Stimulated activated CD4-positive, alpha-beta T cell treated with anti-CD3 and anti-CD28 coated beads, TNF-alpha, amount 100 ng/mL, for 24 hours (primary cell): ENCODE measurements at places on chromosomes 16 and 17.

- DNase-seq = peak; percentile 87
Measured at GRCh38 chr16:2777231-2777902, at the start of gene ELOB. ELOB (minus strand) TSS chr16:2777280; CDS start chr16:2777239, 41 bp downstream.

- no peak for DNase-seq
Measured at GRCh38 chr17:49910094-49910857, 58.7 kb upstream of the DLX4 start.

GRCh38 chr16:9054460-9054859, 37.0 kb upstream of the HAPSTR1 start:
- no peak for DNase-seq

GRCh38 chr17:34414339-34414738, 51.3 kb upstream of the CCL1 start:
- DNase-seq = no peak

- no peak for DNase-seq
Measured at GRCh38 chr16:54050459-54051210, 236.0 kb downstream of the IRX3 start.

GRCh38 chr17:18100616-18101015, 7.9 kb upstream of the MYO15A start:
- DNase-seq = no peak

DNA sequence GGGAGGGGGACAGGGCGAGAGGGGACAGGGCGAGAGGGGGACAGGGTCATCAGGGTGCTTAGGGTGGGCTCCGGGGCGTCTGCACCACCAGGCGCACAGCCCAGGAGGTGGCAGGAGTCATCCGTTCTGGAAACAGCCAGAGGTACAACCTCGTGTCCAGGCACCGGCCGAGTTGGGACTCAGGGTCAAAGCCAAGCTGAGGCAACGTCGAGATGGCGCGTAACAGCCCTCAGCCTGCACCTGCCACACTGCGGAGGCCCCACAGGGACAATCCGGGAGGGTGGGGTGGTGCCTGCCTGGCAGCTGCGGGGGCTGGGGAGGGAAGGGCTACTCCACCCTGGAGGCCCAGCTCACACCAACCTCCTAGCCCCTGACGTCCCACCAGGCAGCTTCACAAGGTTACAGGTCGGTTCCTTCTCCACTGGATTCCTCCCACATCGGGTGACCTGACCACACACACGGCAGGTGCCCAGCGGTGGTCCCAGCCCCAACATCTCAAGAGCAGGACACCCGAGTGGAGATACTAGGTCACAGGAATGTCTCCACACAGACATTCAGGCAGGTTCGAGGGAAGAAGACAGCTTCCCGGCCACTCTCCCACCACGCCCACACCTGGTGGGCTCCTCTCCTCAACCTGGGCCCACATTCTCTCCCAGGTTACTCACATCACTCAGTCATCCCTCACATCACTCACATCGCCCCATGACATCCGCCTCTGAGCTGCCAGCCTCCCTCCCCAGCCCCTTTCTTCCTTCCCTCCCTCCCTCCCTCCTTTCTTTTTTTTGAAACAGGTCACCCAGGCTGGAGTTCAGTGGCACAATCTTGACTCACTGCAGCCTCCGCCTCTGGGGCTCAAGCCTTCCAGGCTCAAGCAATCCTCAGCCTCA, 47.3 kb downstream of the RPH3AL start:
- no peak for DNase-seq

GRCh38 chr17:58756246-58757161, 850 bp downstream of the PPM1E start:
- no peak for DNase-seq

- DNase-seq = no peak
Measured at GRCh38 chr16:17289674-17290635, 180.8 kb downstream of the XYLT1 start.

- no peak for DNase-seq
Measured at GRCh38 chr17:7408252-7408727, 645 bp downstream of the NLGN2 start.

DNA sequence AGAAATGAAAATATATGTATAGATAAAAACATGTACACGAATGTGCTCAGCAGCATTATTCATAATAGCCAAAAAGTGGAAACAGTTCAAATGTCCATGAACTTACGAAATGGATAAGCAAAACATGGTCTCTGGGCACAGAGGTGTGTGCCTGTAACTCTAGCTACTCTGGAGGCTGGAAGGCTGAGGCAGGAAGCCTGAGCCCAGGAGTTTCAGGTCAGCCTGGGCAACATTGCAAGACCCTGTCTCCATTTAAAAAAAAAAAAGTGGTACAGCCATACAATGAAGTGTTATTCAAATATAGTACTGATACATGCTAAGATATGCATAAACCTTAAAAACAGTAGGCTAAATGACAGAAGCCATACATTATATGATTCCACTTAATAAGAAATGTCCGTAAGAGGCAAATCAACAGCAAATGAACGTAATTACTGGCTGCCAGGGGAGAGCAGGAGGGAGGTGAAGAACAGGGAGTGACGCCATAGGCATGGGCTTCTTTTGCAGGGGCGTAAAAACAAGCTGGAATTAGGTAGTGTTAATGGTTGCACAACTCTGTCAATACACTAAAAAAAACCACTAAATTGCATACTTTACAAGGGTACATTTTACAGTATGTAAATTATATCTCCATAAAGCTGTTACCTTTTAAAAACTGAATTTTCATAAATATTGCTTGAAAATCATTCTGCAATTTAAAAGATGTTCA, 87.2 kb upstream of the PLEKHM1 start:
- DNase-seq = no peak

GRCh38 chr17:18326039-18326438, 10.9 kb downstream of the SMCR8 start:
- no peak for DNase-seq

DNA sequence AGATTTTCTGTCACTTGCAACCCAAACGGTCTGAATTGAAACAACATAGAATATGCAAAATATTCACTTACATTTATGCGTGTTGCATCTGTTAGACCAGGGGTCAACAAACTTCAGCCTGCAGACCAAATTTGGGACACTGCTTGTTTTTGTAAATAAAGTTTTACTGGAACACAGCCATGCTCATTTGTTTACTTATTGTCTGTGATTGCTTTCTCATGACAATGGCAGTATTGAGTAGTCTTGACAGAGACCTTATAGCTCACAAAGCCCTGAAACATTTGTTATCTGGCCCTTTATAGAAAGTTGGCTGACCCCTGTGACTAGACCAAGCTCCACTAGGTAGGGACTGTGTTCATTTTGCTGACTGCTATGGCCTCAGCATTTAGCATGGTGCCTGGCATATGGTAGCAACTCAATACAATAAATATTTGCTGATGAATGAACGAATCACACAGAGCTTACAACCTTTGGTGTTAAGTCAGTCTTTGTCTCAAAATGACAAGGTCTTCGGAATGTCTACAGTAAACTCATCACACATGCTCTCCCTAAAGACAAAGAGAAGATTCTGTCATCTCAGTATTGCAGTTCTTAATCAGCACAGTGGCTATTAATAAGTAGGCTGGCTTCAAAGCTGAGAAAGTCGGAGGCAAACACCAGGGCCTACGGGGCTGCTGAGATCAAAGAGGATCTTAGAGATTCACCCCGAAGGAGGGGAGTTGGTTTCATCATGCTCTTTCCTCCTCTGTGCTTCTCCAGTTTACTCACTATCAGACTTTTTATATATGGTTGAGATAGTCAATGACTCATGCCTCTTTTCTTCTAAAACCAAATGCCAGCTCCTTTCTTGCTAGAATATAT, 95.2 kb upstream of the AXIN2 start:
- DNase-seq = peak; percentile 22

DNA sequence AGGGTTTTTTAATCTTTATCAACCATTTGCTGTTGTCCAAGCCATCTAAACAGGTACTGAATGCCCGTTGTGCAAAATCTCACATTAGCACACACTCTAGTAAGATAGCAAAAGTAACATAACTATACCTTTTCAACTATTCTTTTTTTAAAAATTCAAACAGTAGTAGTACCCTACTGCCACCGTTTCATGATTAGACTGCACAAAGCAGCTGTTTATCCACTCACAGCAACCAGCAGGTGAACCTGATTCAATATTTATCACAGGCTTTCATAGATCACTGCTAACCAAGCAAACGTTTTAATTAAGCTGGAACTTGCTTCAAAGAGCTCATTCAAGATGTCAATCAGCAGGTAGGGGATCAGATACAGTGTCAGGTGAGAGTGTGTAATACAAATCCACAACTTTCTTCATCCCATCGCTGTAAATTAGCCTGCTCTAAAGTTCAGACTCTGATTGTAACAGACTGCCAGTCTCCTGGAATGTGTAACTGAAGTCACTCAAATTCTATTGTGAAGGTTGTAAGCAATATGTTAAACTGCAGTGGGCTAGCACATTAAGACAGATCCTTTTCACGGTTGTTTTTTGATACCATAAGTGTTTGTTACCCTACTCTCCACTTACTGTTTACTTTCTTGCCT, 47.3 kb downstream of the BRIP1 start:
- DNase-seq = no peak

DNA sequence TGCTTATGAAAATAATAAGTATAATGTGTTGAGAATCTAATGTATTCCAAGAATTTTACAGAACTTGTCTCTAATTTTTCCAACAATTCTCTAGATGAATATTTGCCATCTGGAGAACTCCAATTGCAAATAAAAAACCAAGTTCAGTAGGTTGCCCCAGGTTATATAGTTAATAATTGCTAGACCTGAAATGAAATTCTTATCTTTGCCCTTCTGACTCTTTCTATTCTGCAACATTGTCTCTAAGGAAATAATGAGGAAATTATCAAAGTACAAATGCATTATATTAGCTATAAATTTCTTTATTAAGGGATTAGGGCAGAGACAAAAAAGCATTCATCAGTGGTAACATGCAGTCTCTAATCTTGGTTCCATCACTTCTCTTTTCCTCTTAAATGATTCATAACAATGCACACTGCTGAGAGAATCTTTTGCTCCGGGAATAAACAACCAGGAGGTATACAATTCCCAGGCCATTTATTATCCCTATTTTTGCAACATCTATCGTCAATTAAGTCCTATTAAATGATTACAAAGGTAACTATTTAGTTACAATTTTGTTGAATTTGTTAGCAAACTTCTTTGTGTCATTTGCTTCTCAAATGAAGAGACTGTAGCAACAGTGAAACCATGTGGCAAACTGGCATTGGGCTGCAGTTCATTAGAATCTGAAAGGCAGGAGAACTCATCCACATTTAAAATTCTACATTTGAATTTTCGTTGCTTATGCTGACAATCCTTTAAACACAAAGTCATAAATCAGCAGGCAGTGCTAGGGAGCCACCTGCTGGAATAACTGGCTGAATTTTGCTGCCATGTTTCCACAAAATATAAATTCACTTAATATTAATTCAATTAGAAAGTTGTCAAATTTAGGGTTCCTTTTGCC, 349.6 kb downstream of the KIF2B start:
- no peak for DNase-seq

- DNase-seq = no peak
Measured at GRCh38 chr17:27065588-27065987, 228.3 kb upstream of the WSB1 start.

- DNase-seq = no peak
Measured at GRCh38 chr16:50600582-50601283, 52.5 kb downstream of the NKD1 start.
